ENCODE measurements at places on chromosomes 11 and 22. TPM values are rescaled to one million over a fixed set of nuclear protein-coding genes. Genes with fewer than 3 reads are reported as not detected.

The SHANK3 gene
- total RNA-seq: 0.90 TPM

The EFCAB6 gene
- total RNA-seq: 2.7 TPM

The PIH1D2 gene
- 5.5 TPM for total RNA-seq

The ARHGAP20 gene
- 20.0 TPM for total RNA-seq

The CYP2D6 gene
- total RNA-seq: not detected

The TREH gene
- not detected for total RNA-seq

The MS4A3 gene
- total RNA-seq: not detected

The OR4D5 gene
- total RNA-seq: not detected

The MAJIN gene
- not detected for total RNA-seq

The DBX1 gene
- not detected for total RNA-seq

The OR5AN1 gene
- total RNA-seq: not detected

The OR6T1 gene
- total RNA-seq: not detected

The MYBPC3 gene
- total RNA-seq: not detected

The FBLN1 gene
- 335 TPM for total RNA-seq

The MEI1 gene
- total RNA-seq: not detected

The MMP1 gene
- total RNA-seq: 13.2 TPM

The CWF19L2 gene
- 41.3 TPM for total RNA-seq

The PLCB3 gene
- total RNA-seq: 47.5 TPM

The GGTLC2 gene
- not detected for total RNA-seq

The SVIP gene
- 4.1 TPM for total RNA-seq

The LTBP3 gene
- total RNA-seq: 147 TPM

The EXT2 gene
- total RNA-seq: 100 TPM

The KIF18A gene
- total RNA-seq: 0.82 TPM

The APOL6 gene
- 29.4 TPM for total RNA-seq

The FIBIN gene
- total RNA-seq: 22.6 TPM

The GRM5 gene
- total RNA-seq: not detected

The TYR gene
- not detected for total RNA-seq
